Activated naive CD8-positive, alpha-beta T cell treated with anti-CD3 and anti-CD28 coated beads, Interleukin-2, amount 10 ng/mL, durations not matched to agents 7 days and 5 days (primary cell): ENCODE measurements at places on chromosomes 4 and X. TPM values are rescaled to one million over a fixed set of nuclear protein-coding genes. Genes with fewer than 3 reads are reported as not detected.

Gene ODAM
- total RNA-seq: not detected

Gene FGG
- not detected for total RNA-seq

Gene SH3D19
- not detected for total RNA-seq

Gene CT45A1
- not detected for total RNA-seq

Gene PWWP3B
- total RNA-seq: not detected

Gene PLXNB3
- total RNA-seq: 1.3 TPM

Gene GNL3L
- 44.5 TPM for total RNA-seq

- no peak for DNase-seq
- no peak overlapping the region for H3K4me3 ChIP-seq
- no peaks in the 10 kb centered on the region for H3K27me3 ChIP-seq
Observed at GRCh38 chrX:14915596-14915995, 42.4 kb downstream of the MOSPD2 start.

DNA sequence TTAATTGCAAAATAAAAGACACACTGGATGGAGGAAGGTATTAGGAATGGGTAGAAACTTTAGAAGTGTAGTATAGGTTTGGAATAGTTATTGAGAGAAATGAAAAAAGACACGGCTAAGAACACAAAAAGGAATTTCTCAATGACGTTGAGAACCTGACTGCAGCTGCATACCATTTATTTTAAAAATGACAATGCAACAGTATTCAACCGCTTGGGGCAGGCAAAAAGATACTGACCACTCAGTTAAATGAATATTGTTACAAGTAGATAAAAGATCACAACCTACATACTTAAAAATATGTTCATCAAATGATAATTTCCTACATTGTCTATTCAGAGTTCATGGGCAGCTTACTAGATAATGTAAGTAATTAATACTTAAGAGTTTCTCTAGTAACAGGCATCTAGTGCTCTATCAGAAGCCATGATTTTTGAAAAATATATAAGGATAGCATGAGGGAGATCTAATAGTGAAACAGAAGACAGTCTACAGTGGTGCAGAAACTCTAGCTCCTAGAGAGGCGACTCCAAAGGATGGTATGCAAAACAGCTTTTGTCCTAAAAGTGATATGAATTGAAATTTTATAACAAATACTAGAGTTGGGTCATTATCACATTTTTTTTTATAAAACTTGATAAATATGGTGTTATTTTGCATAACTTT is 216.2 kb upstream of the VEGFC start:
- no peak overlapping the region for H3K27ac ChIP-seq
- no peak for DNase-seq
- no peaks in the 10 kb centered on the region for H3K4me1 ChIP-seq
- no peak overlapping the region for H3K4me3 ChIP-seq

DNA sequence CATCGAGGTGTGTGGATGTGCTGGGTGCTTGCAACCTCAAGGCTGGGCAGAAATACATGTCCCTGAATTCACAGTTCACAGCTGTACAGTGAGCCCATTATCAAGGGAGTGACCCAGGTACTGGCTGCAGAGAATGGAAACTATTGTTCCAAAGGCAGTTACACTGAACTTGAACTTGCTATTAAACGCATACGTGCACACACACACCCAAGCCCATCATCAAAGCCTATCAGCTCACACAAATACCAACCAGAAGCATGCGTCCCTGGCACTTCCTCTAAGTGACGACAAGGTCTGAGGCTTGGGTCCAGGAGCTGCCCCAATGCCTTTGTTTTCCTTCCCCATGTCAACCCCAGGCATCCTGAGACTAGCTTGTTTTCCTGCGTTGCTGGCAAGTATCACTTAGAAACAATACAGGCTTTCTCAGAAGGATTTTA is 88.6 kb downstream of the IRF2 start:
- H3K4me1 ChIP-seq: peaks cover 52% of the 10 kb centered on the region
- DNase-seq: no peak
- H3K36me3 ChIP-seq: peaks cover 40% of the 10 kb centered on the region
- no peaks in the 10 kb centered on the region for H3K27me3 ChIP-seq
- no peak overlapping the region for H3K4me3 ChIP-seq
- peak overlapping the region; percentile 58 for H3K27ac ChIP-seq

- no peak for DNase-seq
- H3K36me3 ChIP-seq: no peaks in the 10 kb centered on the region
- H3K4me3 ChIP-seq: no peak within 1 kb of the TSS
- no peak within 1 kb of the TSS for H3K27ac ChIP-seq
Observed at GRCh38 chrX:15600745-15601144, at the start of gene ACE2. Gene ACE2, minus strand, starts transcription at chrX:15600960. Its CDS starts 49 bp downstream, at chrX:15600911.

DNA sequence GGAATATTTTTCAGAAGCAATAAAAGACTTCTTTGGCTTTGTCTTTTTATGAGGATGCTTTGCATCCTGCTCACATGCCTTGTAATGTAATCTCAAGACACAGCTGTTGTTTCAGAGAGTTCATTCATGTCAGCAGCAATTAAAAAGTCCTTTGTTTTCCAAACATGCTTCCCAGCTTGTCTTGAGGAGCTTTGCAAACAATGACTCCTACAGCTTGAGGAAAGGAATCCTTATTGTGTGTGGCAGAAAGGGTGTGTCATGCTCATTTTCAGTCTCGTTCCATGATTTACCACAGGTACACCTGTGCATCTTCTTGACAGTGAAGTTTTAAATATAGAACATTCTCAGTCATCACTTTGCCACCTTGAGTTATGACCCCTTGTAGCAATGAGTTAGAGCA is 139.2 kb upstream of the AADAT start:
- DNase-seq: no peak
- H3K4me1 ChIP-seq: no peaks in the 10 kb centered on the region
- H3K4me3 ChIP-seq: no peak overlapping the region
- peaks cover 2% of the 10 kb centered on the region for H3K27me3 ChIP-seq
- H3K27ac ChIP-seq: no peak overlapping the region

DNA sequence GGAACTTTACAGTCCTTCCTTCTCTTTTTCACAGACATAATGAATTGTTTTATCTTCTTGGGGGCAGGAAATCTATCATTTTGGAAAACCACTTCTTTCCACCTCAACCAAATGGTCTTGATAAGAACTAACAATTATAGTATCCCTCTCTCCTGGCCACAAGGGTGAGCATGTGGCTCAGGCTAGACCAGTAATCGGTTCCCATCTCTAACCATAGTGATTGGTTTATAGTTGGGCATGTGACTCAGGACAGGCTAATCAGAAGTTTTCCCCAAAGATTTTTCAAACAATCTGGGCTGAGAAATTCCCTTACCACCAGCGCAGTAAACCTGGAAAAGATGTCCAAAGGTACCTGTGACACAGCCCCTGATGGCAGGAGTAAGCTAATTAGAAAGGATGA is 4.0 kb upstream of the CXorf66 start:
- no peaks in the 10 kb centered on the region for H3K4me1 ChIP-seq
- no peaks in the 10 kb centered on the region for H3K36me3 ChIP-seq
- H3K4me3 ChIP-seq: no peak overlapping the region

- H3K4me1 ChIP-seq: no peaks in the 10 kb centered on the region
- no peaks in the 10 kb centered on the region for H3K36me3 ChIP-seq
- H3K4me3 ChIP-seq: no peak overlapping the region
- DNase-seq: no peak
- H3K27me3 ChIP-seq: peaks cover 7% of the 10 kb centered on the region
Observed at GRCh38 chr4:185728893-185729292, 83.1 kb downstream of the SORBS2 start.

DNA sequence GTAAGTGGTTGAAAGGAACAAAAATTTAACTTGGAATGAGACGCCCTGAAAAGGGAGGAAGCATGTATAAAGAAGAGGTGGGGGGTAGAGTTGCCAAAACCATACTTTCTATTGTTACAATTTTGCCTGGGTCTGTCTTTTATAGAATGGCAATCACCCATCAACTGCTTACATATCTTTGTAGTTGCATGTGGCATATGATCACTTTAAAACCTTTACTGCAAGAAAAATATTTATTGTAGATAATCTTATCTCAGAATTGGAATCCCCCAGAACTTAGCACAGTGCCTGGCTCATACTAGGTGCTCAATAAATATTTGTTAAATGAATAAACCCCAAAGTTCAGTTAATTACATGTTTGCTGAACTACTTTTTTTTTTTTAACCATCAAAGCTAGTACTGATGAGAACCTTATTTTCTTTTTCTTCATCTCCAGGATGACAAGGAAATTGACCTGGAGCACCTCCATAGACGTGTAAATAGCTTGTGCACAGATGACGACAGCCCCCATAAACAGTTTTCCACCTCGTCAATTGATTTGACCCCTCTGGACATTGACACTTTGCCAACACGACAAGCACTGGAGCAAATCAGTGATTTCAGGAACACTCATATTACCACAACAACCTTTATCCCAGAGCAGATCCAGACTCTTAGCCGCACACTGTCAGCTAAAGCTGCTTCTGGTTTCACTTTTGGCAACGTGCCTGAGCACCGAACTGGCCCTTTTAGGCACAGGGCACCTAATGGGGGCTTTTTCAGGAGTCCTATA is 56.7 kb upstream of the ATOH1 start:
- no peaks in the 10 kb centered on the region for H3K36me3 ChIP-seq
- no peak overlapping the region for H3K27ac ChIP-seq
- H3K4me3 ChIP-seq: no peak overlapping the region
- no peaks in the 10 kb centered on the region for H3K27me3 ChIP-seq
- no peaks in the 10 kb centered on the region for H3K4me1 ChIP-seq

DNA sequence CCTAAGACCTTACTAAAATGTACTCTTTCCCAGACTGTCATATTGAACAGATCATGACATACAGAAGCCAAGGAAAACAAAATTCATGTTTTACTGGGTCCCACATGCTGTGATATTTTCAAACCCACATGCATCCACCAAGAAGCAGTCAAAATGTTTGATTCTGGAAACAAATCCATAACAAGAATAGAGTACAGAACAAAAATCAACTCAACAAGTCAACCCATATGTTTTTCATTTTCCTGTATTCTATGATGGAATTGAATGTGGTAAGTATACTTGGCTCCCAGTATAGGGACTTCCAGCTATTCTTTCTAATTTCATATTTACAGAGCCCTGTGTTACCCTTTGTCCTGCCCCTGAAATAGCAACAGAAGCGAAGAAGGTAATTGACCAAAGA is 106.8 kb downstream of the COL25A1 start:
- no peaks in the 10 kb centered on the region for H3K36me3 ChIP-seq
- DNase-seq: no peak
- H3K4me1 ChIP-seq: no peaks in the 10 kb centered on the region
- H3K27ac ChIP-seq: no peak overlapping the region
- H3K27me3 ChIP-seq: peaks cover 6% of the 10 kb centered on the region

DNA sequence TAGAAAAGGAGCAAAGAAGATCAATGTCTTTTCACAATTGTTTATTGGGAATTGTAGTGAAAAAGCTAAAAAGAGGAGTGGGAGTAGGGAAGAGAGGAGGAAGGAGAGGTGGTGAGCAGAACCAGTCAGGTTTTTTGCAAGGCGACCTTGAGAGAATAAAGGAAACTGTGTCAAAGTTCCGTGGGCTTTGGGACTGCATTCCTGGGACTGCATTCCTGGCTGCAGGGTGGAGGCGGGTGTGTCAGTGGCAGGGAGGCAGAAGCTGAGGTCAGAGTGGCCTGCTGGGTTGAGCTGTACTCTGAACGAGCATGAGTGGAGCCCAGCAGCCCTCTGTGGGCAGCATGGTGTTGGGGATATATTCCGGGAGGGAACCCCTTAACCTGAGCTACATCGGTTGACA is 66.8 kb upstream of the UCP1 start:
- DNase-seq: no peak
- no peaks in the 10 kb centered on the region for H3K4me1 ChIP-seq
- no peak overlapping the region for H3K27ac ChIP-seq
- no peaks in the 10 kb centered on the region for H3K36me3 ChIP-seq

DNA sequence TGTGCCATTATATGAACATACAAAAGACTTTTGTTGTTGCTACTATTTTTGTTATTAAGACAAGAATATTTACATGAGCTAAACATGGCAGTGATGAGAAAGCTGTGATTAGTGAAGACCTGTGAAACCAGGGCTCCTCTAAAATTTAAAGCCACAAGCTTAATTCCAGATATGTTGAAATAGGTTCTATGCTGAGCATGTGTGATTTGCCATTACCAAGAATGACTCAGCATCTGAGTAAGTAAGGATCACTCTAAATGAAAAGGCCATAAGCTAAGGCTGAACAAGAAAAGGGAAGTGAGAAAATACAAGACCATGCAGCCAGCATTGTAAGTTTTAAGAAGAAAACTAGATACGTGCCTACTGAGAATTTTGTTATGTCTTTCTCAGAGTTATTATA is 75.9 kb upstream of the CAMK2D start:
- no peaks in the 10 kb centered on the region for H3K27me3 ChIP-seq
- H3K4me3 ChIP-seq: no peak overlapping the region
- no peaks in the 10 kb centered on the region for H3K36me3 ChIP-seq
